ENCODE measurements at places on chromosomes 3 and 15.

GRCh38 chr15:81497238-81497637 lies 123.2 kb upstream of the TMC3 start:
- no peak for DNase-seq

GRCh38 chr15:69132977-69133861 lies 27.2 kb upstream of the GLCE start:
- DNase-seq: no peak

- DNase-seq: no peak
These were observed 1.3 kb downstream of the SLC27A2 start for GRCh38 chr15:50183112-50183794.

DNA sequence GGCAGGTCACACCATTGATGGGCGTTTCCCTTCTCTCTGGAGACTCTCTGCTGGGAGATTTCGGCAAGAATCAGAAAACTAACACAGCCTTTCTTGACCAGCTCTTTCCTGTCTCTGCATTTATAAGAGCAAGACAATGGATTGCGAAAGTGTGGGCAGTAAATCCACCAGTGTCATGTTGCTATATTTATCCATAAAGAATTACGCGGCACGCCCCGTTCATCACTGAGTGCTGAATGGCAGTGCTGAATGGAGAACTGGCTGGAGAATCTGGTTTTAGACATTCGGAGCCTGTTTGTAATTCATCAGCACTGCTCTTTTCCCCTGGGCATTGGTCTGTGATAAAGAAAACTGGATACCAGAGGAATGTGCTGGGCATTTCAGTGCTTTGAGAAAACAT lies 2.0 kb upstream of the CEMIP start:
- peak; percentile 96 for DNase-seq

GRCh38 chr3:176906046-176906905 lies 291.0 kb downstream of the TBL1XR1 start:
- DNase-seq: peak; percentile 64

DNA sequence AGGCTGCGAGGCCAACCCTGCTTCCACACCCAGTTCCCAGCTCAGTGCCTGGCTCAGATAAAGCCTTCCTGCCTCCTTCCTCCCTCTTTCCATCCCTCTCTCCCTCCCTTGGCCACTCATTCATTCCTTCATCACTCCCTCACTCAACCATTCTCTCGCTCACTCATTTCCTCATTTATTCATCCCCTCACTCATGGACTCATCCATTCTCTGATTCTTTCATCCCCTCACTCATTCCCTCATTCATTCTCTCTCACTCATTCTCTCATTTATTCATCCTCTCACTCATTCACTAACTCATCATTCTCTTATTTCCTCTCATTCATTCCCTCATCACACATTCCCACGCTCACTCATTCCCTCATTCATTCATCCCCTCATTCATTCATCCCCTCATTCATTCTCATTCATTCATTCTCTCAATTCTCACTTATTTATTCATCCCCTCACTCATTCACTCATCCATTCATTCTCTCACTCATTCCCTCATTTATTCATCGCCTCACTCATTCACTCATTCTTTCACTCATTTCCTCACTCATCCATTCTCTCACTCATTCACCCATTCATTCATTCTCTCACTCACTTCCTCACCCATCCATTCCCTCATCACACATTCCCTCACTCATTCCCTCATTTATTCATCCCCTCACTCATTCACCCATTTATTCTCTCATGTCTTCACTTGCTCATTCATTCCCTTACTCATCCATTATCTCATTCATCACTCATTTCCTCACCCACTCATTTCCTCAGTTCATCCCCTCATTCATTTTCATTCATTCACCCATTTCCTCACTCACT lies 13.2 kb downstream of the ABTB1 start:
- DNase-seq: no peak

- no peak for DNase-seq
These were observed 11.2 kb downstream of the GCSAM start for GRCh38 chr3:112121577-112122547.

DNA sequence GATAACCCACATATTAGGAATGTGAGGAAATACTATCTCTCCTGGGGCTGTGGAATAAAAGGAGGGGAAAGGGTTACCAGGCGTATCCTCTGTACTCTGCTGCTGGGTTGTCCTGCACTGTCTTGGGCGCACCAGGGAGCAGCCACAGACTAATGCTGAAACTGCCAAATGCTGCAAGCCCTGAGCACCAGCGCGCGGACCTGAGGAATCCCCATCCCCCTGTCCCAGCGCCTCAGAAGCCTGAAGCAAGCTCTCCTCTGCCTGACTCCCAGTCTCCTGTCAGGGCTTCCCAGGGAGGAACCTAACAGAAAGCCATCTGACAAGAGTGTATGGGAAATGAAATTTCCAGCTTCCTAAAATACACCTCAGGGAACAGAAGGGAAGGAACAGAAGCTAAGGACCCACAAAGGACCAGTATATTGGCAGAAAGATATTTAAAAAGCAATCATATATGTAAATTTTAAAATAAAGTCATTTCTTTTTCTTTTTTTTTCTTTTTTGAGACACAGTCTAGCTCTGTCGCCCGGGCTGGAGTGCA lies 158.3 kb upstream of the C2CD4B start:
- DNase-seq: no peak

DNA sequence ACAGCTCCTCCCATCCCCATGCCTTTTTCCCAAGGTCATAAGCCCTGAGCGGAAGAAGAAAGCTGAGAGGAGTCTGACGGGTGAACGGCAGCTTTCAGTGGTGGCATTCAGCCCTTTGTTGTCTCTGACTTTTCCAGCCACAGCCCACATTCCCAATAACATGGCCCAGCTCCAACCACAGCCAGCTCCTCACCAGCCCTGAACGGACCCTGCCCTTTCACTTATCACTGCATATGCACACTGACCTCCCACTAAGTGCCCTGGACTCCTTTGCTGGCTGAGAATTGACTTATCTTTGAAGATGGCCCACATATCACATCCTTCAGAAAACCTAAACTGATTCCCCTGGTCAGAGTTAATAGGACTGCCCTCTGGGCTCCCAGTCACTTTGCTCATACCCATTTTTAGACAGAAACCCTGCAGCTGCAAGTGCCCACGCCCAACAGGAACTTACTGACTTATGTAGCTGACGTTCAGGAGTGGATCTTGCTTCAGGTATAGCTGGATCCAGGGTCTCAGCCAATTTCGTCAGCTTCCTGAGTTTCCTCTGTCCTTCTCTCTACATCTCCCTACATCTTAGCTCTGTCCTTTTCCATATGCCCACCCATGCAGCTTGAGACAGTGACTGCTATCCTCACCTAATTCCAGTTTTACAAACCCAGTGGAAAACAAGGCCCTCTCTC lies 348.5 kb upstream of the PROK2 start:
- no peak for DNase-seq

DNA sequence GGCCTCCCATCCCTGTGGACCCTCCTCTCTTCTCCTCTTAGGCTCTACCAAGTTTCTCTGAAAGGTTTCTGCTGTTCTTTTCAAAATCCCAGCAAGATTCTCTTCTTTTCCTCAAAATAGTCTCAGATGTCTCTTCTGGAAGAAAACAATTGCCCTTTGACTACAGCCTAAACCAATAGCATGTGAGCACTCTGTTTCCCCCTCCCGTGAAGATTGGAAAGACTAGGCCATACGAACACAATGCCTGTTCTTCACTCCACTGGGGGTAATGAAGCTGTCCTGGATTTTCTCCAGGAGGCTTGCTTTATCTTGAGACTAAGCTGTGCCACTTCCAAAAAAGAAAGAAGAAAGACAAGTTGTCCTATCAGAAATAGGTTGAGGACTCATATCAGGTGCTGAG lies 178.7 kb upstream of the MCTP2 start:
- DNase-seq: no peak

DNA sequence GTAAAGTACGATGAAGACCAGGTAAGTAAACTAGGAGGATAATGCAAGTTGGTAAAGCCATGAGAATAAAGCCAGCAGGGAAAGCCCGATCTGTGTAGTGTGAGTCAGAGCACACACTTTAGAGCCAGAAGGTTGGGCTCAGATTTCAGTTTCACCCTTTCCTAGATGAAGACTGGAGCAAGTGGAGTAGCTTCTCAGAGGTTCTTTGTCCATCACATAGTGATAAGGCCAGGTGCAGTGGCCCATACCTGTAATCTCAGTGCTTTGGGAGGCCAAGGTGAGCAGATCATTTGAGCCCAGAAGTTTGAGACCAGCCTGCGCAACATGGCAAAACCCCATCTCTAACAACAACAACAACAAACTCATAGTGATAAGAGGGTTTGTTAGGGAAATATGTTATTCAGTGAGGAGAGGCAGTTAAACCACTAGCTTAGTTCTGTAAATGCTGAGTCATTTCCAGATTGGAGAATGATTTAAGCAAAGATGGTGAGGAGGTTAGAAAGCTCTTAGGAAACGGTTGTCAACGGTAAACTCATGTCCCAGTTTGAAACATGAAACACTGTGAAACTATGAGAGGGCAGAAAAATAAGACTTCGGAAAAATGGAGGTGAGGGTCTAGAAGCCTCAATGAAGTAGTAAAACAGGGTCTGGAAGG lies 39.0 kb downstream of the IL12A start:
- DNase-seq: peak; percentile 58

DNA sequence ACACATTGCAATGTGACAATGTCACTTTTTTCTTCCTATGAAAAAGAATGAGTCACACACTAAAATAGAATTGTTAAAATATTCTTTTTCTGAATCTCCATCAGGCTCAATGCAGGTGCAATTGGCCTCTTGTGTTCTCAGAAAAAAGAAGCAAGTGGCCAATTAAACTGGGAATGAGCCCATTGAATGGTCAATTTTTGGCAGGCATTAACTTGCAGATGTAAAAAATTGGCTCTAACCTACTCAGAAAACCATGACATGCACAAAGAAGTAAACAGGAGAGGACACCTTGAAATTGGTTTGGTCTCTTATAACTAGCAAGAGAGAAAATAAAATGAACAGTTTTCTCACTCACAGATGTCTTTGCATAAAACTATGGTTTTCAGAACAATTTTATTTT lies 820.8 kb downstream of the TBL1XR1 start:
- no peak for DNase-seq

- no peak for DNase-seq
These were observed 177.0 kb downstream of the OR4M2 start for GRCh38 chr15:22257047-22258008.

GRCh38 chr15:35491999-35492398 lies 54.0 kb downstream of the DPH6 start:
- DNase-seq: no peak
